ENCODE measurements at places on chromosomes 11 and 22.
A peak's percentile ranks its signal among the peaks of the same experiment; 100 is the strongest.

GRCh38 chr11:117200813-117201657 is 1.9 kb downstream of the TAGLN start:
- no peak for DNase-seq

- DNase-seq: no peak
Observed at GRCh38 chr11:9962722-9963121, 298.8 kb downstream of the SWAP70 start.

DNA sequence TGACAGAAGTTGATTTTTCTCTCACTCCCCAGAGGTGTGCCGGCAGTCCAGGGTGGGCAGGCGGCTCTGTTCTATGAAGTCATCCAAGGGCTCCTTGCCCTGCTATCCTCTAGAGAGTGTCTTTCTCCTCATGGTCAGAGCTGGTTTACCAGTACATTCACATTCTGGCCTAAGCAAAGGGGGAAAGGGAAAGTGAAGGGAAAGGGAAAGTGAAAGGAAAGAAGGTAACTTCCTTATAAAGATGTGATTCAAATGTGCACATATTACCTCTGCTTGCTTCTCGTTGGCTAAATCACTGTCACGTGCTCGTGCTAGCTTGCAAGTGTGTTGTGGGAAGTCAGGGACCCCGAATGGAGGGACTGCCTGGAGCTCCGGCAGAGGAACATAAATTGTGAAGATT is 2.9 kb upstream of the HTATIP2 start:
- peak; percentile 61 for DNase-seq

DNA sequence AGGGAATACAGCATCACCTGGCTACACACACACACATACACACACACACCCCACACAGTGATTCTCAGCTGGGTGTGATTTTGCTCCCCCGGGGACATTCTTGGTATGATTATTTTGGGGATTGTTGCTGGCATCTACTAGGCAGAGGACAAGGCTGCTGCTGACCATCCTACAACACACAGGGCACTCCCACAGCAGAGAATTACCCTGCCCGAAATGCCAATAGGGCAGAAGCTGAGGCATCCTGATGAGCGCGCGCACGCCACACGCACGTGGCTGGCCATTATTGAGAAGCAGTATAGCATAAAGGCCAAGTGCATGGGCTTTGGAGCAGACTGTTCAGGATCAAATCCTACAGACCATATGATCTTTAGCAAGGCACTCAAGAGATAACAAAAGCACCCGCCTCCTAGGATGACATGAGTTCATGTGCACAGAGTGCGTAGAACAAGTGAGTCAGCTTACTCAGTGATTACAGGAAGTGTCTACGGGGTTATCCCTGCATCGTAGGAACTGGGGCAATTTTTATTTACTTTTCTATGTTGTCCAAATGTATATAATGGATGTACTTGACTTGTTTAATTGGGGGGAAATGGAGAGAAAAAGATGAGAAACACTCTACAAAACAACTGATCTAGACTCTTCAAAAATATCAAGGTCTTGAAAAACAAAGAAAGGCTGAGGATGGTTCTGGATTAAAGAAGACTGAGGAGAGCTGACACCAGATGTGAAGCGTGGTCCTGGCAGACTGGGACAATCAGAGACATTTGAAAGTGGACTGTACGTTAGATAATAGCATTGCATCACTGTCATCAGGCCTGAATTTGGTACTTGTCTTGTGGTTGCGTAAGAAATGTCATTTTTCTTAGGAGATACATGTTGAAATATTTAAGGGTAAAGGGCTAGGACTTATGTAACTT is 7.2 kb upstream of the EHD1 start:
- DNase-seq: peak; percentile 47

GRCh38 chr11:100682247-100682969 is 4.7 kb upstream of the ARHGAP42 start:
- DNase-seq: no peak

DNA sequence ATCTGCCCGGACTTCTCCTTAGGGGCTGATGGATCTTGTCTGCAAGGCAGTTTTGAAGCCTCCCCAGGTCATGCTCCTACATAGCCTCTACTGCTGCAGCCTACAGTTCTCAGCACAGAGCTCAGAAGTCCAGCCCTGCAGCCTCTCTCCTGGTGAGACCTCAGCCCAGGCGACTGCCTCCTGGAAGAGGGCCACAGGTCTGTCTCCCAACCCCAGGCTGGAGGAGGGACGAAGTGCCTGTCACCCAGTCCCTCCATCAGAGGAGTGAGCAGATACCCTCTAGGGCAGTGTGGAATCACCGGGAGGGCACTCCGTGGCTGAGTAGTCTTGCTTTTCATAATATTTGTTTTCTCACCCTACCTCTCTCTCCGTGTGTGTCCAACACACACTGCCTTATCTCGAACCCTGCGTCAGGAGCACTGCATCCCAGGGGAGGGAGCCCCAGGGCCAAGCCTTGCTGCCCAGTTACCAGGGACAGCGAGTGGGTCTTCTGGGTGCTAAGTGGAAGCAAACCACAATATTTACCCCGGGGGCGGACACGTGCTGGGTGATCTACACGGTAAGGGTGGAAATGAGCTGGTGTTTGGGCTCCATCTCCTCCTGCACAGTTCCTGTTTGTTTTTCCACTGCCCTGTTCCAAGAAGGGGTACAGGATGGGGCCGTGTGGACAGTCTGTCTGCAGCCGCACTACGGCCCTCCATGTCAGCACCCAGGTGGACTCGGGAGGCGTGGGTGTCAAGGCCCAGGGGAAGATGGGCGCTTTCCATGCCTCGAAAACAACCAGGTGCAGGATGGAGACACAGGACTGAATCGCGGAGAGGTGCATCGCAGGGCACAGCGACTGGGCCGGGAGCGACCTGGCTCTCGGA is 133.7 kb upstream of the HSD17B12 start:
- no peak for DNase-seq

- DNase-seq: peak; percentile 72
Observed at GRCh38 chr11:63573881-63574855, 11.0 kb upstream of the PLAAT2 start.

DNA sequence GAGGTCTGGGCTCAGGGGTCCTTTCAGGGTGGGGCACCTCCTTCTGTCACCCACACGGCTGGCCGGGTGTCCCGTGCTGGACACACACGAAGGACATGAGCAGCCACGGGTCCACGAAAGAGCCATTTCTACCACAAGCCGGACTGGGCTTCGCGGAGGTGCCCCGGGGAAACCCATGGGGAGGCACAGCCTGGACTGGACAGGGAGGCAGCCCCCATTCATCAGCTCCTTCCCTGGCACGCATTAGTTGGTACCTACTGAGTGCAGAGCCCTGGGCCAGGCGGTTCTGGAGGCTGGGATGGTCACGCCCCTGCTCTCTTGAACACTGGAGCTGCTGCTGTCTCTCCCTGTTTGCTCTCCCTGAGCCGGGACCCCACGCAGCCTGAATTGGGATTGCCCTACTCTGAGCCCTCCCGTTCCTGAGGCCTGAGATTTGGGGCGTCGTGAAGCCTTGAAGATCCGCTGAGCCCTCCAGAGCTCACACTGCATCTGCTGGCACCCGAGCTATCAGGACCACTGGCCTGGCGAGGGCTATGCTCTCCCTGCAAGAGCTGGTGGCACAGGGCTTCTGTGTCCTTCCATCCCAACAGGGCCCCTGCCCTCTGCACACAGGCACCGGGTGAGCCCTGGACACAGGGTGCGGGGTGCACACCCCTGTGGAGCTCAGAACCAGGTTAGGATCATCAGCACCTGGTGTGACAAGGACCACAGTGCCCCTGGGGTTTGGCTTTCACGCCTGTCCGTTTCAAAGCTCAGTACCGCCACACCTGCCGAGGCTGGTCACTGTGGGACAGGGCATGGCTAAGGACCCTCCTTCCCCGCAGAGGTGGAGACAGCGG is 84.6 kb downstream of the MYEOV start:
- DNase-seq: peak; percentile 15

- DNase-seq: no peak
Observed at GRCh38 chr22:17638182-17638431, 450 bp upstream of the BCL2L13 start.

GRCh38 chr22:36673821-36674220 is 29.7 kb downstream of the CACNG2 start:
- DNase-seq: no peak

DNA sequence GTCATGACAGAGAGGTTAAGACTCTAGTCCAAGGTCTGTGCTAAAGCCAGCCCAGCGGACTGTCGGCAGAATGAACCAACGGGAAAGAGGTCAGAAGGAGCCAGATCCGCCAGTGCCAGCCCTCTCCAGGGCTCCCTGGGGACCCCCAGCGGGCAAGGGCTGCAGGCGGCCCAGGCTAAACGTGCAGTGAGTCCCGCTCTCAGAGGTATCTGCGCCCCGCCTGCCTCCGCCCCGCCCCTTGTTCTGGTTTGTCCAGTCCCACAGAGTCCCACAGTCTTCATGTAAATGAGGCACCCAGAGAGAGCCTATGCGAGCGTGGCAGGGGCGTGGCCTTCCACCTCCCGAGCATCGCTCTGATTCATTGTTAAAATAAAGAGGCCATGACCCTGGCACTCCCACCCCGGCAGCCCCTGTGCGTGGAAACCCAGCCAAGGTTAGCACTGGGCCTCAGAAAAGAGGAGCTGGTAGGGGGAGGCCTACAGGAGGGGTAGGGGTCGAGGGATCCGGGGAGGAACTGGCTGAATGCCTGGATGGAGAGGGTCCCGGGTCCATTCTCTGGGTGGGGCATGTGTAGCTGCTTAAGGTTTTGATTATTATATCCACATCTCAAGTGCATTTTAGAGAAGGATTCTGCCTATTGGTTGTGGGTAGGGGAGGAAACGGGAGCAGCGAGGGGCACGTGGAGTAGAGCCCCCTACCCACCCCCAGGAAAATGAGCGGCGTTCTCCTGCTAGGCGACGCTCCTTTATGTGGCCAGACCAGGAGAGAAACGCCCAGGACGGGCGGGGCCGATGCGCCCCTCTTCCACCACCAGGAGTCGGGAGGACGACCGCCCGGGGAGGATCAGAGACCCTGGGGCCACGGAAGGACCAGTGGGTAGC is at the start of gene TRIOBP:
TSS of gene TRIOBP (plus strand) at position 392 of the 881 bp plus-strand sequence. CDS start 4,318 bp downstream, outside the sequence.
- peak; percentile 96 for DNase-seq

- no peak for DNase-seq
Observed at GRCh38 chr11:17725174-17725573, 5.8 kb downstream of the MYOD1 start.

DNA sequence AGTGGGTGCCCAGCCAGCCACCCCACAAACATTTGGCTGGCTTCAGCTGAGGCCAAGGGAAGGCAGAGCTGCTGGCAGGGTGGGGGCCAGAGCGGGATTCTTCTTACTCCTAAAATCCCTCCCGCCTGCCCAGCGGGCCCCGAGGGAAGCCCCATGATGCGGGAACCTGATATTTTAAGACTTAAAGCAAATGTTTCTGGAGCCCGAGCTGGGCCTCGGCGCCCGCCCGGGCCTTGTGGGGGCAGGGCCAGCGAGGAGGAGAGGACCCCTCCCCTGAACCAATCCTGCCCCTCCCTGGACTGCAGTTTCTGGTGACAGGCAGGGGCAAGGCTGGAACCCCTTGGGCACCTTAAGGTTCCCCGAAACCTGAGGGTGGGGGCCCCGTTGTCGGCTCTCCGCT is 17.2 kb downstream of the GP1BB start:
- DNase-seq: no peak

- DNase-seq: no peak
Observed at GRCh38 chr11:92820860-92821259, 148.6 kb upstream of the MTNR1B start.

GRCh38 chr22:29167032-29167911 is 38.4 kb upstream of the EMID1 start:
- DNase-seq: peak; percentile 62

- DNase-seq: no peak
Observed at GRCh38 chr11:128886406-128887124, 4.6 kb upstream of the KCNJ5 start.

DNA sequence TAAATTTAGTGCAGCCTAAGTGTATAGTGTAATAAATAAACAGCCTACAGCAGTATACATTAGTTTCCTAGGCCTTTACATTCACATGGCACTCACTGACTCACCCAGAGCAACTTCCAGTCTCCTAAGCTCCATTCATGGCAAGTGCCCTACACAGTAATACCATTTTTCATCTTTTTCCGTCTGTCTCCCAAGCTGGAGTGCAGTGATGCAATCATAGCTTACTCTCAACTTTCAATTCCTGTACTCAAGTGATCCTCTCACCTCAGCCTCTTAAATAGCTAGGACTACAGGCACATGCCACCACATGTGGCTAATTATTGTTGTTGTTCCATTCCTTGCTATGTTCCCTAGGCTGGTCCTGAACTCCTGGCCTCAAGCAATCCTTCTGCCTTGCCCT is 54.4 kb downstream of the FCHSD2 start:
- no peak for DNase-seq

- DNase-seq: no peak
Observed at GRCh38 chr11:97756571-97757335, 1264.0 kb upstream of the CNTN5 start.

DNA sequence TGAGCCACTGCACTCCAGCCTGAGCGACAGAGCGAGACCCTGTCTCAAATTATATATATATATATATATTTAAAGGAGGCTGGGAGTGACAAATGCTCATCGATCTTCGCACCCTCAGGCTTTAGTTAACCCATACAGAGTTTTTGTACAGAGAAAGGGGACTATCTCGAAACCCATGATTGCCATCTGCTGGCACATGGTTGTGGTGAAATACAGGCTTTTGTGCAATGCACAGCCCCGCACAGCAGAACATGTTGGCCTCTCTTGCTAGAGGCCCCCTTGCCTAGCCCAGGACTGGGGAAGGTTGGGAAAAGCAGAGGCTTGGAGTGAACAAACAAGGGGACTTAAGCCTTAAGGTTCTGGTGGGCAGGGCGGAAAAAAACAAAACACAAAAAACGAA is 3.6 kb downstream of the MYBPC3 start:
- DNase-seq: peak; percentile 48

- DNase-seq: no peak
Observed at GRCh38 chr11:57335023-57335342, 709 bp downstream of the SSRP1 start.

DNA sequence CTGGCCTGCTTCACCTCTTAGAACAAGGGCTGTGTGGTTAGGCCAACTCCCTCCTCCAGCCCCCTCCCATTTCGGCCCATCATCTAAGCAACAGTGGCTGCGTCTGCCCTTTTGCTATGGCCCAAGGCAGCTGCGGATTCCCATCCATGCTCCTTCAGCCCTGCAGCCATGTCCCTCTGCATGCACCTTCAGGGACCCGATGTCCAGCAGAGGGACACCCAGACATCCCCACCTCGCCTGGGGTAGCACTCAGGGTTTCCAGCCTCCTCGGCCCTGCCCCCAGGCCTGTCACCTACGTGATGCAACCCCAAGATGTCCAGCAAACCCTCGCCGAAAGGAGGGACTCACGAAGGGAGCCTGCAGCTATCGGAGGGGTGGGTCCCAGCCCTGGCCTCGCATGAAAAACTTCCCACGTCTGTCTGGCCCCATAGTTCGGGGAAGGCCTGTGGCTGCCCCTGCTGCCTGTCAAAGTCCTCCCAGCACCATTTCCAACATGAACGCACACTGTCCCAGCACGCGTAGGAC is 194.4 kb downstream of the CTTN start:
- DNase-seq: no peak

DNA sequence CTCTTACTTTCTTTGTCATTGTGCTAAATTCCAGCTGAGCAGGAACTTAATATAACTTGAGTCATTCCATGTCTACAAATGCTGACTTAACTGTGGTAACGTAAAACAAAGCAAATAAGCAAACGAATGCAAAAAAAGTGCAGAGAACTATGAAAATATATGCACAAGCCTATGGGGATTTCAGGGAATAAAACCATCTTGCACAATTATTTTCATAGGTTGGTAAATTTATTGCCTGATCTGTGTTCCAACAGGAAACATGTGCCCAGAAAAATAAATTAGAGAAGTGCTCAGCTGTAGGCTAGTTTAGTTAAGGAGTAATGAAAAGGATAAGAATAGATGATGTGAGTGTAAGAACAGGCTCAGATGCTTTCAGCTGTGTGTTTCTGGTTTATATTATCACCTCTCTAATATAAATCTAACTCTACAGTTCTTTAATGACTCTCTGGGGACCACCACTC is 1169.3 kb downstream of the LRRC4C start:
- no peak for DNase-seq
